ENCODE measurements at places on chromosomes 16 and 17.
A peak's percentile ranks its signal among the peaks of the same experiment; 100 is the strongest.

DNA sequence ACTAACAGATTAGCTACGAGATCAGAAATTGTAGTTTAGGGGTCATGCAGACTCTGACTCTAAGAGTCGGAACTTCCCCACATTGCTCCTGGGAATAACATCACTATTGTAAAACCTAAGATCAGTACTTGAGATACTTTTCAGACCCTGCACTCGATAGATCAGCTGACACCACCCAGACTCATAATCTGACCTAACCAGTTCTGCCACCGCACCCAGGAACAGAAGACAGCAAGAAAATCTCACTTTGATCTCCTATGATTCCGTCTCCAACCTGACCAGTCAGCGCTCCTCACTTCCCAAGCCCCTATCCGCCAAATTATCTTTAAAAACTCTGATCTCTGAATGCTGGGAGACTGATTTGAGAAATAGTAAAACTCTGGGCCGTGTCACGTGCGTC lies 27.2 kb upstream of the ASGR2 start:
- H3K4me1 ChIP-seq: no peaks in the 10 kb centered on the region
- no peak for DNase-seq
- no peaks in the 10 kb centered on the region for H3K27me3 ChIP-seq
- H3K27ac ChIP-seq: no peak overlapping the region
- no peaks in the 10 kb centered on the region for H3K36me3 ChIP-seq

DNA sequence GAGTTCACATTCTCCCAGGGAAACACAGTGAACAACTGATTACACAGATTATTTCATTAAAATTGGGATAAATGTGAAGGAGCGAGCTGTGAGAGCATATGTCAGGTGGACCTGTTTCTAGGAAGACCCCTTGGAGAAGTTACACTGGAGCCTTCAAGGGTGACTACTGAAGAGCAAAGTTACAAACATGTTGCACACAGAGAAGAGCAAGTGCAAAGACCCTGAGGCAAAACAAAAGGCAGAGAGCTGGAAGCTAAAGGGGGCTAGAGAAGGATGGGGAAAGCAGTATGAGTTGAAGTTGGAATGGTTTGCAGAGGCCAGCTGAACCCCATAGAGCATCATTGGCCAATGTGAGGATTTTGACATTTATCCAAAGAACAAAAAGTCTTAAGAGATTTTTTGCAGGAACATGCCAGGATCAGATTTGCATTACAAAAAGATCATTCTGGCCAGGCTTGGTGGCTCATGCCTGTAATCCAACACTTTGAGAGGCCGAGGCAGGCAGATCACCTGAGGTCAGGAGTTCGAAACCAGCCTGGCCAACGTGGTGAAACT lies 14.1 kb downstream of the PDZD9 start:
- no peak overlapping the region for H3K4me3 ChIP-seq
- H3K4me1 ChIP-seq: peaks cover 20% of the 10 kb centered on the region
- peaks cover 49% of the 10 kb centered on the region for H3K36me3 ChIP-seq
- H3K27ac ChIP-seq: peak overlapping the region; percentile 2
- H3K27me3 ChIP-seq: no peaks in the 10 kb centered on the region

GRCh38 chr16:89452925-89453324 lies 37.4 kb downstream of the ANKRD11 start:
- no peaks in the 10 kb centered on the region for H3K27me3 ChIP-seq
- no peak overlapping the region for H3K27ac ChIP-seq

- H3K27me3 ChIP-seq: no peaks in the 10 kb centered on the region
- H3K27ac ChIP-seq: no peak overlapping the region
- H3K4me1 ChIP-seq: no peaks in the 10 kb centered on the region
- H3K4me3 ChIP-seq: no peak overlapping the region
- no peaks in the 10 kb centered on the region for H3K36me3 ChIP-seq
- DNase-seq: no peak
Observed at GRCh38 chr16:81066681-81067080, 10.4 kb downstream of the C16orf46 start.

- peaks cover 6% of the 10 kb centered on the region for H3K4me1 ChIP-seq
- H3K36me3 ChIP-seq: no peaks in the 10 kb centered on the region
- H3K27ac ChIP-seq: no peak overlapping the region
- DNase-seq: no peak
- H3K4me3 ChIP-seq: no peak overlapping the region
Observed at GRCh38 chr17:45388604-45389325, 43.9 kb downstream of the ARHGAP27 start.

- H3K36me3 ChIP-seq: no peaks in the 10 kb centered on the region
- no peak for DNase-seq
- H3K4me1 ChIP-seq: peaks cover 6% of the 10 kb centered on the region
- no peaks in the 10 kb centered on the region for H3K27me3 ChIP-seq
- peak overlapping the region; percentile 40 for H3K27ac ChIP-seq
Observed at GRCh38 chr16:23950291-23950894, 114.6 kb downstream of the PRKCB start.

GRCh38 chr17:8872705-8873435 lies 5.4 kb upstream of the PIK3R6 start:
- H3K4me1 ChIP-seq: no peaks in the 10 kb centered on the region
- no peaks in the 10 kb centered on the region for H3K36me3 ChIP-seq
- H3K27ac ChIP-seq: no peak overlapping the region
- H3K4me3 ChIP-seq: no peak overlapping the region
- DNase-seq: no peak

DNA sequence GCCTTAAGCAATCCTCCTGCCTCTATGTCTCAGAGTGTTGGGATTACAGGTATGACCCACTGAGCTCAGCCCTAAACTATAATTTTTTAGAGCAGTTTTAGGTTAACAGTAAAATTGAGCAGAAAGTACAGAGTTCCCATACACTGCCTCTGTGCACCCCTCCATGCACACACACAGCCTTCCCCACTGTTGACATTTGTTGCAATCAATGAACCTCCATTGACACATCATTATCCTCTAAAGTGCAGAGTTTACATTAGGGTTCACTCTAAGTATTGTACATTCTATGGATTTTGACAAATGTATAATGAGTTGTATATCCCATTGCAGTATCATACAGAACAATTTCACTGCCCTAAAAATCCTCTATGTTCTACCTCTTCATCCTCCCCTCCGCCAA lies 35.0 kb downstream of the NGFR start:
- H3K4me1 ChIP-seq: no peaks in the 10 kb centered on the region
- H3K4me3 ChIP-seq: no peak overlapping the region
- no peak overlapping the region for H3K27ac ChIP-seq

DNA sequence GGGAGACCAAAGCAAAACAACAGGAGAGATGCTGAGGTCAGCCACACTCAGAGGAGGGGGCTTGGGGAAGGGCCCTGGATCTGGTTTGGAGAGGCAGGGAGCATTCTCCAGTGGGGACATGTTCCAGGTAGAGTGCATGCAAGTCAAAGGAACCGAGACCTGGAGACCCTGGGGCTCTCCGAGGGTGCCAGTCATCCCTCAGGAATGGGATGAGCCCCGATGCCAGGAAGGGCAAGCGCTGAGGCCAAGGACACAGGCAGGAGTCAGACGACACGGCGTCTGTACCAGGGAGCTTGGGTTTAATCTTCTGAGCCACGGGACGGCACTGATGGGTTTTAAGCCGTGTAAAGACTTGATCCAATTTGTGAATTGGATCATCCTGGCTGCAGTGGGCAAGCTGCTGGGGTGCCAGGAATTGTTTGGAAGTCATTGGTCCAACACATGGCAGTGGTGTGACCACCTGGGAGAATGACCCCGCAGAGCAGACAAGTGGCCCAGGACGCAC lies 32.9 kb upstream of the ANKRD40CL start:
- H3K4me3 ChIP-seq: no peak overlapping the region
- DNase-seq: no peak
- no peaks in the 10 kb centered on the region for H3K27me3 ChIP-seq
- no peaks in the 10 kb centered on the region for H3K4me1 ChIP-seq
- H3K36me3 ChIP-seq: no peaks in the 10 kb centered on the region

- no peak overlapping the region for H3K4me3 ChIP-seq
- H3K36me3 ChIP-seq: no peaks in the 10 kb centered on the region
- no peak overlapping the region for H3K27ac ChIP-seq
- no peak for DNase-seq
- no peaks in the 10 kb centered on the region for H3K27me3 ChIP-seq
Observed at GRCh38 chr17:27669850-27670249, 38.9 kb downstream of the LGALS9 start.

- no peak overlapping the region for H3K27ac ChIP-seq
- no peak overlapping the region for H3K4me3 ChIP-seq
- DNase-seq: no peak
- H3K36me3 ChIP-seq: no peaks in the 10 kb centered on the region
- no peaks in the 10 kb centered on the region for H3K27me3 ChIP-seq
- H3K4me1 ChIP-seq: no peaks in the 10 kb centered on the region
Observed at GRCh38 chr17:13492737-13493122, 109.0 kb downstream of the HS3ST3A1 start.

GRCh38 chr17:518047-518735 lies 165.6 kb upstream of the RPH3AL start:
- peaks cover 73% of the 10 kb centered on the region for H3K36me3 ChIP-seq
- no peak overlapping the region for H3K4me3 ChIP-seq
- no peaks in the 10 kb centered on the region for H3K27me3 ChIP-seq
- peaks cover 4% of the 10 kb centered on the region for H3K4me1 ChIP-seq
- no peak for DNase-seq
- H3K27ac ChIP-seq: no peak overlapping the region

DNA sequence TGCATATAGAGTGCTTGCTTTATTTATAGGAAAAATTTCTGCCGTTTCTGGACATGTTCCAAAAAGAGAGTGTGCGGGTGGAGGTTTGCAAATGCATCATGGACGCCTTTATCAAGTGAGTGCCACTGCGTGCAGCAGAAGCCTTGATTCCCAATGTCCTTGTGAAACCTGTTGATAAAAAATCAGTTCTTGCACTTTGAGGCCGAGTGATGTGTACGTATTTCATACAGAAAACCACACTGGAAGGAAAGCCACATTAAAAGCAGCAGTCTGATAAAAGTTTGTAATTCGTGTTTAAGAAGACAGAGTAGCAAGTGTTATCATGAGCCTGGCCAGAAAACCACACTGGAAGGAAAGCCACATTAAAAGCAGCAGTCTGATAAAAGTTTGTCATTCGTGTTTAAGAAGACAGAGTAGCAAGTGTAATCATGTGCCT lies 78.0 kb downstream of the KNOP1 start:
- no peak overlapping the region for H3K27ac ChIP-seq
- no peaks in the 10 kb centered on the region for H3K27me3 ChIP-seq
- H3K4me3 ChIP-seq: no peak overlapping the region
- peaks cover 28% of the 10 kb centered on the region for H3K4me1 ChIP-seq
- DNase-seq: no peak

GRCh38 chr16:96935-97381 lies 18.9 kb downstream of the MPG start:
- H3K27ac ChIP-seq: no peak overlapping the region
- H3K36me3 ChIP-seq: peaks cover 9% of the 10 kb centered on the region
- H3K27me3 ChIP-seq: no peaks in the 10 kb centered on the region
- H3K4me1 ChIP-seq: peaks cover 73% of the 10 kb centered on the region
- peak; percentile 86 for DNase-seq

DNA sequence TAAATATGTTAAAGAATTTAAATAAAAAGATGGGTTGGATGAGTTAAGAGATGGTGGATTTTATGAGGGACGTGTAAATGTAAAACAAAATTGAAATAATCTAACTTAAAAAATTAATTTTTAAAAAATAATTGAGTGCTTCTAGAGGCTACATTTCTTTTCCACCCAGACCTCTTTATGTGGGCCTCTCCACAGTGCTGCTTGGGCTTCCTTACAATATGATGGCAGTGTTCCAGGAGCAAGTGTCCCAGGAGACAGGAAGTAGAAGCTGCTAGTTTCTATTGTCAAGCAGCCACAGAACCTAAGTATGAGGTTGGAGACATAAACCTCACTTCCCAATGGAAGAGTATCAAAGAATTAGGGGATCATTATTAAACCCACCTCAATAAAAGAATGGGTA lies 205.7 kb upstream of the CPHXL start:
- no peaks in the 10 kb centered on the region for H3K4me1 ChIP-seq
- H3K27me3 ChIP-seq: no peaks in the 10 kb centered on the region
- H3K36me3 ChIP-seq: no peaks in the 10 kb centered on the region
- H3K27ac ChIP-seq: no peak overlapping the region
- no peak overlapping the region for H3K4me3 ChIP-seq
- DNase-seq: no peak

DNA sequence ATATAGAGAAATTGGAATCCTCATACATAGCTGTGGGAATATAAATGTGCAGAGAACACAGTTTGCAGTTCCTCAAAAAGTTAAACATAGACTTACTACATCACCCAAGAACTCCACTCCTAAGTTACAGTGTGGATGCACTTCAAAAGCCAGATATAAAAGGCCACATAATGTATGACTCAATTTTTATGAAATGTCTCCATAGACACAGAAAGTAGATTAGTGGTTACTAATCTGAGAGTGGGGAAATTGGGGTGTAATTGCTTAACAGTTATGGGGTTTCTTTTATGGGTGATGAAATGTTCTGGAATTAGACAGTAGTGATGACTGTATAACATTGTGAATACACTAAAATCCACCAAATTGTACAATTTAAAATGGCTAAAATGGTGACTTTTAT lies 60.9 kb downstream of the CACNG1 start:
- DNase-seq: no peak
- no peaks in the 10 kb centered on the region for H3K27me3 ChIP-seq
- H3K4me1 ChIP-seq: no peaks in the 10 kb centered on the region
- H3K36me3 ChIP-seq: peaks cover 13% of the 10 kb centered on the region
- no peak overlapping the region for H3K27ac ChIP-seq

DNA sequence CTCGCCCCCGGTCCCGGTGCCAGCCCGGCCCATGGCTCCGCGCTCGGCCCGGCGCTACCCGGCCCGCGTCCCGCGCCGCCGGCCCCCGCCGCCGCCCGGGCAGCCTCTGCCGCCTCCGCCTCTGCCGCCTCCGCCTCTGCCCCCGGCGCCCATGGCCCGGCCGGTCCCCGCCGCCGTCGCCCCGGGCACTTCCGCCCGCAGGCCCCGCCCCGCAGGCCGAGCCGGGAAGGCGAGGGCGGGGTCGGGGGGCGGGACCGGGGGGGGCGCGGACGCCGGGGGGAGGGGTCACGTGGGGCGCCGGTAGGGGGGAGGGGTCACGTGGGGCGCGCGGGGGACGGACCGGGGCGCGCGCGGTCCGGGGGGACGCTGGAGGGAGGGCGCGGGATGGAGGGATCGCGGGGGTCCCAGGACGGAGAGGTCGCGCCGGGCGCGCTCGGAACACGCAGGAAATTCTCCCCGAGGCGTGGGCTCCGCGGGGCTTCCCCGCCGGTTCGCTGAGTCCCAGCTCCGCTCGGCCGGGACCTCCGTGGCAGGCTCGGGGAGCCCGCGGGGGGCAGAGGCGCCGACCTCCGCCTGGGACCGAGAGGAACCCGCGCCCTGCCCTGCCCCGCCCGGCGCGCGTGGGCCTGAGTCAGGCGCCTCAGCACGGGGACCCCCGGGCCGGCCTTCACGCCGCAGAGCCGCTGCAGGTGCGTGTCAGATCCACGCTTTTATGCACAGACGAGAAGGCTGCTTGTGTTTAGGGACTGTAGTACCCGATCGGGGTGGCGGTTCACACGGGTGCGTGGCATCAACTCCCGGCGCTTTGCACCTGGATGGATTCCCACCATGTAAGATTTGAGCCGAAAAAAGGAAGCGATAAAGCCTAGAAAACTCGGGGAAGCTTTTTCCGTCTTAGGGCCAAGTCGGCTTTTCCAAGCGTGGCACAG lies at the start of gene PGAP6:
Gene PGAP6, minus strand, starts transcription at position 190 of the 929 bp plus-strand sequence. Its CDS starts 157 bp downstream, at position 33.
- peak within 1 kb of the TSS; percentile 73 for H3K4me3 ChIP-seq
- peaks cover 19% of the 10 kb centered on the region for H3K4me1 ChIP-seq
- peak within 1 kb of the TSS; percentile 93 for H3K27ac ChIP-seq
- H3K27me3 ChIP-seq: no peaks in the 10 kb centered on the region
- no peaks in the 10 kb centered on the region for H3K36me3 ChIP-seq

- no peaks in the 10 kb centered on the region for H3K36me3 ChIP-seq
- H3K4me1 ChIP-seq: no peaks in the 10 kb centered on the region
- no peak overlapping the region for H3K27ac ChIP-seq
- no peaks in the 10 kb centered on the region for H3K27me3 ChIP-seq
- no peak for DNase-seq
Observed at GRCh38 chr16:9402293-9402860, 310.9 kb downstream of the HAPSTR1 start.

Measured in tibial nerve (tissue), 4 donors.